ENCODE measurements at places on chromosomes 13 and 19.

DNA sequence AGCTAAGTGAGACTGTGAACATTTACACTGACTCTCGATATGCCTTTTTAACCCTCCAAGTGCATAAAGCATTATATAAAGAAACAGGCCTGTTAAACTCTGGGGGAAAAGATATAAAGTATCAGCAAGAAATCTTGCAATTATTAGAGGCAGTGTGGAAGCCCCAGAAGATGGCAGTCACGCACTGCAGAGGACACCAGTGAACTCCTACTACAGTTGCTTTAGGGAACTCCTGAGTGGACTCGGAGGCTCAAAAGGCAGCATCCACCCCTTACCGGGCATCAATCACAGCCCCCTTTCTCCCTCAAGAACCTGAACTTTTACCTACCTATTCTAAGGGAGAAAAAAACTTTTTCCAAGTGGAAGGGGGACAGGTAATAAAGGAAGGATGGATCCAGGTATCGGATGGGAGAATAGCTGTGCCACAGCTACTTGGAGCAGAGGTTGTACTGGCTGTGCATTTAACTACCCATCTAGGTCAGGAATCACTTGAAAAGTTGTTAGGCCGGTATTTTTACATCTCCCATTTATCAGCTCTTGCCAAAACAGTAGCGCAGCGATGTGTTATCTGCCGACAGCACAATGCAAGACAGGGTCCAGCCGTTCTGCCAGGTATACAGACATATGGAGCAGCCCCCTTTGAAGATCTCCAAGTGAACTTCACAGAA is 80.1 kb downstream of the ZNF486 start:
- peak; percentile 20 for DNase-seq

DNA sequence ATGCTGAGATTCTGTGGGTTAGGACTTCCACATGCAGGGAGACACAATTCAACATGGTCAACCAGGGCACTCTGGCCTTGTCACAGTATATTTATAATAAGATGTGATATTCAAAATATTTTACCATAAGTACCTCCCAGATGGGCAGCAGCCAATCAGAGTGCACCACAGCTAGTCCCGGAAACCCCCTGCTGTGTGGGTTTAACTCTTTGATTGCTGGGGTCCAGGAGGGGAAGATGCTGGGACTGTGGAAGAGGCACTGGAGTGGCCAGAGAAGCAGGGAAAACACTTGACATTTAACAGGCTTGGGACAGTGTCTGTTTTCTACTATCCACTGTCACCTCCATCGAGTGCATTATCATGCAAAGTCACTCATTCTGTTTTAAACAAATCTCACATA is 99.0 kb downstream of the MBNL2 start:
- no peak for DNase-seq

DNA sequence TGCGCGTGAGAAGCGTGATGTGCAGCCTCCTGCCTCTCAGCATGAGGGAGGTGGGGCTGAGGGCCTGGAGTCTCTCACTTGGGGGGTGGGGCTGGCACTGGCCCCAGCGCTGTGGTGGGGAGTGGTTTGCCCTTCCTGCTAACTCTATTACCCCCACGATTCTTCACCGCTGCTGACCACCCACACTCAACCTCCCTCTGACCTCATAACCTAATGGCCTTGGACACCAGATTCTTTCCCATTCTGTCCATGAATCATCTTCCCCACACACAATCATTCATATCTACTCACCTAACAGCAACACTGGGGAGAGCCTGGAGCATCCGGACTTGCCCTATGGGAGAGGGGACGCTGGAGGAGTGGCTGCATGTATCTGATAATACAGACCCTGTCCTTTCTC is 8.7 kb downstream of the CD177 start:
- no peak for DNase-seq

DNA sequence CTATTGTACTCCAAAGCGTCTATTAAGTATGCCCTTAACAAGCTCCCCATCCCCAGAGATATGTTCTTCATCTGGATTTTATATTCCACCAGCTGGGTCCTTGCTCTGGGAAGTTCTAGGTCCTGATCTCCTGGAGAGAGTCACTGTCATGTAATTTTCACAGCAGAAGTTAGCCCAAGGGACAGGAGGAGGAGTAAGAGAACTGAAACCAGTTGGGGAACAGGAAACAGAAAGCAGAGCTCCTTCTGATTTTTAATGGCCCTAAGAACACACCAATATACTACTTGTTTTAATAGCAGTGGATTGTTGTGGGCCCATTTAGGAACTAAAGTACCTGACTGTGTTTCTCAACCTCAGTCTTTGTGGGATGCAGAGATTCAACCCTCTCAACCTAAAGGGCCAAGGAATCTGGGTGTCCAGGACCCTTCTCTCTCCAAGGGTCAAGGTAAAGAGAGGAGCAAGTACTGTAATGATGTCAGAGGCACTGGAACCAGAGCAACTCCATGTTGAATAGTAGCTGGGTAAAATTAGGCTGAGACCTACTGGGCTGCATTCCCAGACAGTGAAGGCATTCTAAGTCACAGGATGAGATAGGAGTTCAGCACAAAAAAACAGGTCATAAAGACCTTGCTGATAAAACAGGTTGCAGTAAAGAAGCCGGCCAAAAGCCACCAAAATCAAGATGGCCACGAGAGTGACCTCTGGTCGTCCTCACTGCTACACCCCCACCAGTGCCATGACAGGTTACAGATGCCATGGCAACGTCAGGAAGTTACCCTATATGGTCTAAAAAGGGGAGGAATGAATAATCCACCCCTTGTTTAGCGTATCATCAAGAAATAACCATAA is 8.1 kb upstream of the FPR3 start:
- DNase-seq = no peak

GRCh38 chr13:83877651-83878355 is 4.5 kb downstream of the SLITRK1 start:
- DNase-seq = no peak

DNA sequence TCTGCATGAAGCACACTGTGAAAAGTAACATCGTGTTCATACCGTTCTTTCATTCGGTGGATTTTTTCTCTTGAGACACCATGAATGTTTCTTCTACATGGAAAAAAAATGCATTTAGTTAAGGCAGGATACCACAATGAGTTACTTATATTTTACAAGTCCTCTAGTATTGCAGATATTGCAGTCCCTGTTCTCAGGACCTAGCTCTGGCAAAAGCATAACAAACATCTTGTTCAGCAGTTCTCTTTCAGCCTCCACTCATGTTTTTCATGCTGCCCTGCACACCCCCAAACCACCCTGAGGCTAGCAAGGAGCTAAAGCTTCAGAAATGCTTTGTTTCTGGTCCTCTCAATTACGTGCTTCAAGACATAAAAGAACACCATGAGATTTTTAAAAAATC is 24.8 kb downstream of the N4BP2L1 start:
- no peak for DNase-seq

DNA sequence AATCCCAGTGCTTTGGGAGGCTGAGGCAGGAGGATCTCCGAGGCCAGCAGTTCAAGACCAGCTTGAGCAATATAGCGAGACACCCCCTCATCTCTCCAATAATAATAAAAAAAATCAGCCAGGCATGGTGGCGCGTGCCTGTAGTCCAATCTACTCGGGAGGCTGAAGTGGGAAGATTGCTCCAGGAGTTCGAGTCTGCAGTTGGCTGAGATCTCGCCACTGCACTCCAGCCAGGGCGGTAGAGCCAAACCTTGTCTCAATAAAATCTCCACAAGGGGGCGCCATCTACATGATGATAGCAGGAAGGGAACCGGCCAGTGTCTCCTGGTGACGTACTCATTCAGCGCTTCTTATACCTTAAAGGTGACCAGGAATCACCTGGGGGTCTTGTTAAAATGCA is 13.6 kb upstream of the C5AR1 start:
- peak; percentile 75 for DNase-seq

- no peak for DNase-seq
Observed at GRCh38 chr13:98462946-98463345, 114.0 kb downstream of the STK24 start.

GRCh38 chr19:43618921-43619261 is 538 bp downstream of the ZNF428 start:
- peak; percentile 60 for DNase-seq

GRCh38 chr13:100673713-100674571 is 653 bp downstream of the TMTC4 start:
- DNase-seq = peak; percentile 48

GRCh38 chr19:54373781-54374631 is 9.3 kb upstream of the LAIR1 start:
- DNase-seq = no peak

- DNase-seq = no peak
Observed at GRCh38 chr13:75165543-75166230, 316.3 kb downstream of the TBC1D4 start.

- no peak for DNase-seq
Observed at GRCh38 chr13:103303078-103303651, 236.9 kb upstream of the SLC10A2 start.

DNA sequence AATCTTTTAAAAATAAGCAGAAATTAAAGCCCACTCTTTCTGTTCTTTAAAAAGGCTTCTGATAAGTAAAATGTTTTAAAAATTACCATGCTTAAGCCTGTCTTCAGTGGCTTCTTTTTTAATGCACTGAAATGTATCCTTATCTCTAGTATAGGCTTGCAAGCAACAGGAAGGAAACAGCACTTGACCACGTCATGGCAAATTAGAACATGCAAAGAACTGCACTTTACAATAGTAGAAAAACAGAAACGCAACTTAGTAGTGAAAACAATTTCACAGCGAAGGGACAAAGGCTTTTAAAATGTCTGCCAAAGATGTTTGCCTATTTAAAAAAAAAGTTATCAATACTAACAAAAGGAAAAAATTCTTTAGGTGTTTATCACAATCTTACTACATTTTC is 36.3 kb downstream of the ELF1 start:
- peak; percentile 62 for DNase-seq

- no peak for DNase-seq
Observed at GRCh38 chr19:15200553-15201364, at the start of gene NOTCH3. TSS of gene NOTCH3 (minus strand) at chr19:15200995. CDS start at chr19:15200905, 90 bp downstream.

GRCh38 chr19:17879466-17879865 is 7.7 kb downstream of the SLC5A5 start:
- DNase-seq = no peak

- DNase-seq = no peak
Observed at GRCh38 chr13:49481788-49482187, 14.0 kb upstream of the PHF11 start.

DNA sequence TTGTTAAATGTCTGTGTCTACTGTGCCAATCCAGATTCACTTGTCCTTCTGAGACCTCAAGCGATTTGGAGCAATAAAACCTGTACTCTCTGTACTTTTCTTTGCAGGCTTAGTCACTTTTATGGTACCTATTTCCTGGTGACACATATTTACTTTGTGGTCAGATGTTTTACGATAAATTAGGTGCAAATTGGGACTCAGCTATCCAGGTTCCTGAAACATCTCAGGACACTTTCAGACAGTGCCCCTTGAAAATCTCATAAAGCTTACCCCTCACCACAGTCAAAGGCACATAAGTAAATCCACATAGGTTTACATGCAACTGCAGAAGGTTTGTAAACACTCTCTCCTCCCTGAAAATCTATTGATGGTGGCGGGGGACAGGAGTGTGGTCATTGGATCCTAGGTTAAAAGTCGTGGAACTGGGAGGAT is 438.8 kb downstream of the EFNB2 start:
- no peak for DNase-seq

DNA sequence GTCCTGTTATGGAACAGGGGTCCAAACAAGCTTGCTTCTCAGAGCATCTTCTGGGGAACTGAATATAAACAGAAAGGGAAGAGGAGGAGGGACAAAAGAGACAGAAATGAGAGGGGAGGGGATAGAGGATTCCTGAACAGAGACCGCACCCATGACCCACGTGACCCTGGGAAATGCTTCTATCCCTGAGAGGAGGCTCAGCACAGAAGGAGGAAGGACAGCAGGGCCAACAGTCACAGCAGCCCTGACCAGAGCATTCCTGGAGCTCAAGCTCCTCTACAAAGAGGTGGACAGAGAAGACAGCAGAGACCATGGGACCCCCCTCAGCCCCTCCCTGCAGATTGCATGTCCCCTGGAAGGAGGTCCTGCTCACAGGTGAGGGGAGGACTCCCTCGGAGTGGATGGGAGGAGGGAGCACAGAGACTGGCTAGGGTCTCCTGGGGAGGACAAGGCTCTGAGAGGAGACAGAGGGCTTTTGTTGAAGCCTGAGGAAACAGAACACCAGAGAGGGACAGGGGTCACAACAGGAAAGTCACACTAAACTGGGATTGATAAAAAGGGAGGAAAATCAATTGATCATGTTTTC is at the start of gene CEACAM6:
Gene CEACAM6 (plus strand): TSS at position 203 of the 586 bp plus-strand sequence. CDS start 109 bp downstream, at position 312.
- DNase-seq = no peak

- no peak for DNase-seq
Observed at GRCh38 chr13:67075239-67075638, 154.9 kb downstream of the PCDH9 start.

DNA sequence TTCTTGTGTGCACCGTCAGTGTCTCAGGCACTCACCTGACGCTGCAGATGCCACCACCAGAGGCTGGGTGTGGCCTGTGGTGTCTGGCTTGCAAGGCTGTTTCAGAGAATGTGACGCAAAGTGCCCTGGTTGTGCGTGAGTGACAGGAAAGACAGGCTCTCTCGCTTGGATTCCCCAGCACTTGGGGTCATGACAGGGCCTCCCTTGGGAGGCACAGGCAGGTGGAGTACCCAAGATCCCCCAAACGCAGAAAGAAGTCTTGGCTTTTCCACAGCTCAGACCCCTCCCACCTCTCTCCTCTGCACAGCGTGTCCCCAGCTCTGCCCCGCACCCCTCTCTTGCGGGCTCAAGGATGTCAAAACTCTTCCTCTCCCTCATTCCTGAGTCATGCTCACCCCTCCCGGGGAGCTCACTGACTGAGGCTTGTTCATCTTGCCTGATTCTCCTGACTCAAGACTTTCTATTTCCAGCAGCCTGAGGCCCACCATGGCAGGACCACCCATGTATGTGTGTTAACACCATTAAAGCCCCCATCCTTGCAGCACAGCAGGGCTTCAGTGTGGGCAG is 21.0 kb downstream of the DHX34 start:
- DNase-seq = no peak

DNA sequence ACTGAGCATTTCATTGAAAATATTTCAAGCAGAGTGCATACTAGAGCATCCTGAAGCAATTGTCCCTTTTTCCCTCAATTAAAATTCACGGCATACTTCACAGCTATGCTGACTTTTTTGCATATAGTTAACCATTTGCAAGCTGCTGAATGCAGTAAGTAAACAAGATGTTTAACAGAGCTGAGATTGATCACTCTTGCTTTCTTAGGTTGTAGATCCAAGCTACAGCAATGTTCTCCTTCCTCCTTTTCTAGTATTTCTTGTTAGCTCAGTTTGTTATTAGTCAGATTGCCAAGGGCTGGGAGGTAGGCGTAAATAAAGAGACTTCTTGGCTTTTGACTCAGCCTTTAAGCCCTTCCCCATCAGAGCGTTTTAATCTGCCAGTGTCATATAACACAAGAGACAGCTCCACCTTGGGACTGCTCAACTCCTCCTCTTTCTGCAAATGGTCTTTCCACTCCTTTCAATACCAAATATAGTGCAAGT is at the start of gene SLITRK6:
Gene SLITRK6 (minus strand): TSS at position 323 of the 486 bp plus-strand sequence. CDS start 2,911 bp downstream, outside the sequence.
- no peak for DNase-seq

- DNase-seq = no peak
Observed at GRCh38 chr19:57437931-57438330, 2.8 kb downstream of the ZNF749 start.

GRCh38 chr13:93522501-93522900 is 295.9 kb downstream of the GPC6 start:
- no peak for DNase-seq
